ENCODE measurements at places on chromosomes 7 and 10.

- no peak for DNase-seq
Measured at GRCh38 chr7:94393246-94394108, 1.2 kb upstream of the COL1A2 start.

DNA sequence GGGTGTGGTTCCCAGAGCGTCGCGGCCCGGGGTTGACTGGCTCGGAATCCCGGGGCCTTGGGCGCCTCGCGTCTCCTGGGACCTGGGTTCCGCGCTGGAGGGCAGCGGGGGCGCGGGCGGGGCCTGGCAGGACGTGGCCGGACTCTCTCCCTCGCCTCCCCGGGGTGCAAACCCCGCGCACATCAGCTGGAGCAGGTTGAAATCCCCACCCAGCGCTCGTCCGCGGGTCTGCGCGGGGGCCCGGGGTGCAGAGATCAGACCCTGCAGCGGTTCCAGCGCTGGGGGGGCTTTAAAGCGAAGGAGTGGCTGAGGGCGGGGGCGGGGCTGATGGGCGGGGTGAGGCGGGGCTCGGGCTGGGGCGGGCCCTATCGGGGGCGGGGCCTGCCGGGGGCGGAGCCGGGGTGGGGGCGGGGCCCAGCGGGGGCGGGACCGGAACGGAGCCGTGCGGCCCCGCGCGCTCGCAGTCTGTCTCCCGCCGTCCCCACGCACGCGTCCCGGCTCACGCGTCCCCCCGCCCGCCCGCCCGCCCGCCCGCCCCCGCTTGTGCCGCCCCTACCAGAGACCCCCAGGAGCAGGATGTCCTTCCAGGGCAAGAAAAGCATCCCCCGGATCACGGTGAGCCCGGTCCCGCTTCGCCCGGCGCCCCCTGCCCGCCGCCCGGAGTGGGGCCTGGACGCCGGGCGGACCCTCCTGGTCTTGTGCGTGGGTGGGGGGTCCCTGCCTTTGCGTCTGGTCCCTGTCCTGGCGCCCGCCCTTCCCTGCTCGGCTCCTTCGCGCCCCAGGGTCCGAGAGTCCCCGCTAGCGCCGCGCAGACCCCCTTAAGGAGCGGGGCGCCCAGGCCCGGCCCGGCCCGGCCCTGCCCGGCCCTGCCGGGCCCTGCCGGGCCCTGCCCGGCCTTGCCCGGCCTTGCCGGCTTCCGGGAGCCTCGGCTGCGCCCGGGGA lies at the start of gene DPYSL4:
DPYSL4 (plus strand) TSS at position 461 of the 942 bp plus-strand sequence; CDS start at position 577, 116 bp downstream.
- no peak for DNase-seq

GRCh38 chr7:126718419-126718818 lies 534.3 kb downstream of the GRM8 start:
- no peak for DNase-seq

DNA sequence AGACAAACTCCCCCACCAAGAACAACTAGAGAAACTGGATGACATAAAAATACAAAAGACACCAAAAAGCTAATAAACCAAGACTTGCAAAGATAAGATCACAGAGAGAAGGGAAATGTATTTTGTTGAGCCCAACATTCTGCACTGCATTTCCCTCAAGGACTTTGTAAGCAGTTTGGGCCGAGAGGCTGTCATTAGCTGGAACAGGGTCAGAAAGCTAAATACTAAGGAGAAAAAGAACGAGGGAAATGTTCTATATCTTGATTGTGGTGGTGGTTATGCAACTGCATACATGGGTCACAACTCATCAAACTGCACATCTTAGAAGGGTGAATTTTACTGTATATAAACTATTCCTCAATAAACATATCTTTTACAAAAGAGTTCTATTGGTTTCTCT lies 315.0 kb downstream of the IPMK start:
- DNase-seq, result no peak

DNA sequence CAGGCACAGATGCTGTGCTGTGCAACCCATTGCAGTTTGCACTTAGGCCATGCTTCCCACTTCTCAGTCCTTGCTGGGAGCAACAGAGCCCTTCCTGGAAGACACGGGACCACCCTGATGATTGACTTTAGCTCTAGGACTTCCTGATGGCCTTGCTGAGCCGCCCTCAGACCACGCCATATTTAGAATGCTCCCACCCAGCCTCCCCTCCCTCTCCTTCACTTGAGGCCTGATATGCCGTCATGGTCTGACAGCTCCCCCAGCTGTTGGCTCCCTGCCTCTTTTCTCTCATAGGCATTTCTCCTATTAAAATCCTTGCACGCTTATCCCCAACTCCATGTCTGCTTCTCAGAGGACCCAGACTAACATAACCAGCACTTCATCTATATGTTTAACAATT lies 29.4 kb upstream of the GATAD1 start:
- DNase-seq, result no peak

- DNase-seq, result no peak
Measured at GRCh38 chr10:7107285-7107684, 303.5 kb downstream of the SFMBT2 start.

DNA sequence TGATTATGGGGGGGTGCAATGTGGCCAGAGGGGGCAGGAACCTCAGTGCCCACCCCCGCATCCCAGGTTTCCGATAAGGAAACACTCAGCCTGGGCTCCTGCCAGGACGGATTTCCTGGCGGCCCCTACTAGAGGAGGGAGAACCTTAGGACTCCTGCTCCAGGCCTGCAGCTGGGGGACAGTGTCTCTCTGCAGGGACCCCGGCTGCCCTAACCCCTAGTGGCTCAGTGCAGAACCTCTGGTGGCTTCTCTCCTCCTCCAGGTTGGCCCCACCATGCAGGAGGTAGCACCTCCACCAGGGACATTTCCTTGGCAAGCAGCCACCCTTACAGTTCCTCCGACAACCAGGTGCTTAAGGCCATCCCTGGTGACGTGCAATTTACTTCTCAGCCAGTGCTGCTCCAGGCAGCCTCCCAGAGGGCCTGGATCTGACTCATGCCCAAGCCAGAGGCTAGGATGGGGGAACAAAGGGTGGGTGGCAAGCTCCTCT lies 31.9 kb downstream of the SH2B2 start:
- no peak for DNase-seq

GRCh38 chr10:110664483-110665420 lies 20.6 kb downstream of the RBM20 start:
- DNase-seq, result no peak

GRCh38 chr7:36391436-36392198 lies 2.0 kb downstream of the ANLN start:
- DNase-seq, result no peak

DNA sequence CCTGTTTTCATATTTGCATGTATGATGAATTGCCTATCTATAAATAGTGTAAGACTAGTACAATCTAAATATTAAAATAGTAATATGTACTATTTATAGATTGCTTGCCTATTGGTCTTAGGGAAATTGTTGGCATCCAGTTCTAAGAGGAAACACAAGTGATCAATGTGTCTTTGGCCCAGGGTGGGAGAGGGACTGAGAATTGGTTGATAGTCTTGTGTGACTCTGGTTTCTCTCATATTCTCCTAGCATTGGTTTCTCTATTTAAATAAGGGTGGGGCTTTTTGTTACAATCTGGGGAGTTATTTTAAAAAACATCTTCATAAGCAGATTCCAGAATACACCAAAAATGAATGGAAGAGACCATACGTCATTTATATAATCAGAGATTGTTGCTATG lies 250.1 kb downstream of the EXOC4 start:
- no peak for DNase-seq

All from cortex of kidney (tissue), 1 donor.